ENCODE measurements at places on chromosomes 16 and 17.

- no peak for DNase-seq
These were observed 138.3 kb downstream of the SHCBP1 start for GRCh38 chr16:46482895-46483294.

DNA sequence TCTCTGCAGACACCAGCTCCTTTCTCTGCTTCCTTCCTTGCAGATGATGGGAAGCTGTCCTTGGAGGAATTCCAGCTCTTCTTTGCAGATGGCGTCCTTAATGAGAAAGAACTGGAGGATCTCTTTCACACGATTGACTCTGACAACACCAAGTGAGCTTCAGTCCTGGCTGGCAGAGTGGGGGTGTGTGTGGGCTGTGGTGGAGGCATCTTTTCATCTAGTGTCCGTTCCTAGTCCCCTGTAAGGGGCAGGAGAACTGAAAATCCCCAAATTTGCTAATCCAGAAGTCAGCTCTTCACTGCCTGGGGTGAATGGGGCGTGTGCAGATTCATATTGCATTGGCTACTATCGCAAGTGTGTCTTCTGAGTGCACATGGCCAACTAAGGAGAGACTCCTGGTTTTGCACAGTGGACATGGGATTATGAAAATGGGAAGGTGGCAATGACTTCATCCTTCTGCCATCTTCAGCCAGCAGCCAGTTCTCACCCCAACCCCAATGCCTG lies 10.4 kb downstream of the NECAB2 start:
- no peak for DNase-seq

DNA sequence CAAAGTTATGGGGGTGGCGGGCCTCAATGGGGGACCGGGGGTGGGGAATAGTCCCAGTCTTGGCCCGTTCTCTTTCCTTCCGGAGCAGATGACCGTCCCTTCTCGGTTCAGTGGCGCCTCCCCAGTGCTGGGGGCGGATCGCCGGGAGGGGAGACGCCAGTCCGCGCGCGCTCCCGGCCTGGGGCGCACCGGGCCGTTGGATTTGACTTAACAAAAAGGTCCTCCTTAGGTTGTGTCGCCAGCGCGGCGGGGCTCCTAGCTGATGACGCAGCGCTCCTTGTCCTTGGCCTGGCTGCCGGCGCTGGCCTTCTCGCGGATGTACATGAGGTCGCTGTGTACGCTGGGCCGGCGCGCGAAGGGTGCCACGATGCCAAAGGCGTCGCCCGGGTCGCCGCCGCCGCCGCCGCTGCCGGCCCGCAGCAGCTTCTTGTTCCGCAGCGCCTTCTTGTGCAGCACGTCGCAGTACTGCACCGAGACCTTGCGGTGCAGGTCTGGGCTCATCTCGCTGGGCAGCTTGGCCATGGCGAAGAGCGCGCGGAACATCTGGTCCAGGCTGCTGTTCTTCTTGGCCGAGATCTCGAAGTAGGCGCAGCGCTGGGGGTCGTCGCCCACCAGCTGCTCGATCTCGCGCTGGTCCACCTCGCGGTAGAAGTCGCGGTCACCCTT lies 1.2 kb downstream of the RASD1 start:
- DNase-seq = peak; percentile 70

GRCh38 chr17:4269915-4270314 lies 6.1 kb upstream of the ANKFY1 start:
- no peak for DNase-seq

DNA sequence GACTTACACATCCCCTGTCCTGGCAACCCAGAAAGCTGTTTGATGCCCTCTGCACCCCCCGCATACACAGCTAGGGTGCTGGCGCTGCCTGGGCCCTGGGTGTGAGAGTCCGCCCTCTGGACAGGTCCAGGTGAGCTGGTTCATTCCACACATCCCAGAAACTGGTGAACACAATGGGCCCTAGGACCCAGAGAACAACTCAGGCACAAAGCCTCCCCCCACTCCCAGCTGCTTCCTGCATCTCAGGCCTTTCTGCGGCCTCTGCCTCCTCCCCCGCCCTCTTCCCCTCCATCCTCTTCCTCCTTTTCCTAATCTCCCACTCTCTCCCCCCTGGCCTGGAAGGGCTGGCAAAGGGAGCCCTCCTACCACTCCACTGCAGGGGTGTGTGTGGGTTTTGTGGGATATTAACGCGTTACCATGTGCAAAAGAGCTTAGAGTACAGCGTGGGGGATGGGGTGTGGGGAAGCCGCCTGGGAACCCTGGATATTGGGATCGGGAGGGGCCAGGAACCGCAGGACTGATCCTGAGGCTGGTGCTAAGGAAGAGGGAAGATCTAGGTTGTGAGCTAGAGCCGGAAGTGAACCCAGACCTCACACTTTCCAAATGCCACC lies 1.6 kb upstream of the PPP1R9B start:
- DNase-seq = peak; percentile 95

GRCh38 chr16:51157698-51158097 lies 6.6 kb upstream of the SALL1 start:
- DNase-seq = no peak

GRCh38 chr17:76635039-76635438 lies 8.5 kb downstream of the ST6GALNAC1 start:
- DNase-seq = no peak

- DNase-seq = no peak
These were observed 111.8 kb downstream of the SMG6 start for GRCh38 chr17:2191785-2192184.

DNA sequence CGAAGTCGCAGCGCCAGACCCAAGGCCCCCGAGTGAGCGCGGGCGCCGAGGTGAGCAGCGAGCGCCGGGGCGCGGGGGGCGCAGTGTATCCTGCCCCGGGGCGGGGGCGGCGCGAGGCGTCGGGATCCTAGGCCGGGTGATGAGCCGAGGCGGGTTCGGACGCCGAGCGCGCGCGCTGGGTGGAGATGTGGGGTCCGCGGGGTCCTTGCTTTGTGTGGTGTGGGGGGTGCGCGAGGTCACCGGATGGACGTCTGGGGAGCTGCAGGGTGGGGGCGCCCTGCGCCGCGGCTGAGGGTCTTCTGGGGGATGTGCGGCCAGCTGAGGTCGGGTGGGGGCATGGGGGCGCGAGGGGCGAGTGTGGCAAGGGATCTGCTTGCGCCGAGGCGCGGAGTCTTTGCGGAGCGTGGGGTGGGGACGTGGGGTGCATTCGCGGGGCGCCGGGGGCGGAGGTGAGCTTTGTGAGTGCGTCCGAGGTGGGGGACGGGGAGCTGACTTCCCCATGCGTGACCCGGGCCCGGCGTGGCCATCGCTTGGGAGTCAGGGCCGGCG lies 560 bp downstream of the RAI1 start:
- DNase-seq = no peak

GRCh38 chr17:74497471-74497870 lies 31.0 kb downstream of the CD300A start:
- no peak for DNase-seq

- no peak for DNase-seq
These were observed 7.4 kb downstream of the SMIM5 start for GRCh38 chr17:75640556-75641119.

DNA sequence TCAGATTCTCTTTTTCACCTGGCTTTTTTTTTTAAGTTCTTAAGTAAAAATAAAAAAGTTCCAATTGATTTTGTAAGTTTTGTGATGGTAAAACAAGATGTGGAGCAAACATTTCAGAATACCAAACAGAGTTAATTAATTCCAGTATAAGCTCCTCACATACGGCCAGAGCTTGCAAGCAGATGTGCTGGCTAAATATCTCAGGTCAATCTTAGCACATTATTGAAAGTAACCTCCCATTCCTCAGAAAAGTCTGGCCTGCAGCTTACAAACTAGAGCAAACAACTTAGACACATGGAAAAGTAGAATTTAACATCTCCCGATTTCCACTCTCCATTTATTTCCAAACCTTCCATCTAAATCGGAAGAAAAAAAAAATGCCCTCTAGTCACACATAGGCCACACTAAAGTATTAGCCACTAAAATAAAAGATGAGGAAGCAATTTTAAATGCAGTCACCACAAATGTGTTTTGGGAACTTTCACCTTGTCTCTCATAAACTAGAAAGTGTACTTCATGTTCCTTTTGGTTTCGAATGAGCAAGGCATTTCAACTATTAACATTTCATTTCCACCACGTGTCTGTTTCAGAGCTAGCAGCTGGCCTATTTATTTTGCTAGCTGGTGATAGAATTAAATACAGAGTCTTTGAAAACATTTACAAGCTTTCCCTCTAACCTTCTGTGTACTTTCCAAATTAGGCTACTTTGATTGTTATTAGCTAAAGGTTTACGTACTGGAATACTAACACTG lies 143.3 kb downstream of the STX8 start:
- DNase-seq = no peak

GRCh38 chr16:3937066-3937875 lies 56.8 kb upstream of the CREBBP start:
- no peak for DNase-seq

- no peak for DNase-seq
These were observed 146.7 kb upstream of the IRX5 start for GRCh38 chr16:54783980-54784379.

DNA sequence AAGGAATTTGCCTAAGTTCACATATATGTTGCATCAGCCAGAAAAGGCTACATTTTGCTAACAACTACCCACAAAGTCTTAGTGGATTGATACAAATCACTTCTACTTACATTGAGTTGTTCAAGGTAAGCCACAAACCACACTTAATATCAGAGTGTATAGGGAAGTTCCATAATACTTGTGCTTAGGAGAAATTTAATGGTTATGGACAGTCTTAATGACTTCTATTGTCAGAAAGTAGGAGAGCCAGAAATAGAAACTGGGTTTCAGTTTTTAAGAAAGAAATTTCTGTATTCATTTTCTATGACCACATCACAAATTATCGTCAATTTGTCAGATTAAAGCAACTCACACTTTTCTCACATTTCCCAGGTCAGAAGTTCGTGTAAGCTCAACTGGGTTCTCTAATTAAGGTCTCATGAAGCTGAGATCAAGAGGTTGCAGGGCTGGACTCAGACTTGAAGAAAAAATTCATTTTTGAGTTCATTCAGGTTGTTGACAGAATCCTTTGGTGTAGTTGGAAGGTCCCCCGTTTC lies 695.7 kb downstream of the CDH11 start:
- no peak for DNase-seq

DNA sequence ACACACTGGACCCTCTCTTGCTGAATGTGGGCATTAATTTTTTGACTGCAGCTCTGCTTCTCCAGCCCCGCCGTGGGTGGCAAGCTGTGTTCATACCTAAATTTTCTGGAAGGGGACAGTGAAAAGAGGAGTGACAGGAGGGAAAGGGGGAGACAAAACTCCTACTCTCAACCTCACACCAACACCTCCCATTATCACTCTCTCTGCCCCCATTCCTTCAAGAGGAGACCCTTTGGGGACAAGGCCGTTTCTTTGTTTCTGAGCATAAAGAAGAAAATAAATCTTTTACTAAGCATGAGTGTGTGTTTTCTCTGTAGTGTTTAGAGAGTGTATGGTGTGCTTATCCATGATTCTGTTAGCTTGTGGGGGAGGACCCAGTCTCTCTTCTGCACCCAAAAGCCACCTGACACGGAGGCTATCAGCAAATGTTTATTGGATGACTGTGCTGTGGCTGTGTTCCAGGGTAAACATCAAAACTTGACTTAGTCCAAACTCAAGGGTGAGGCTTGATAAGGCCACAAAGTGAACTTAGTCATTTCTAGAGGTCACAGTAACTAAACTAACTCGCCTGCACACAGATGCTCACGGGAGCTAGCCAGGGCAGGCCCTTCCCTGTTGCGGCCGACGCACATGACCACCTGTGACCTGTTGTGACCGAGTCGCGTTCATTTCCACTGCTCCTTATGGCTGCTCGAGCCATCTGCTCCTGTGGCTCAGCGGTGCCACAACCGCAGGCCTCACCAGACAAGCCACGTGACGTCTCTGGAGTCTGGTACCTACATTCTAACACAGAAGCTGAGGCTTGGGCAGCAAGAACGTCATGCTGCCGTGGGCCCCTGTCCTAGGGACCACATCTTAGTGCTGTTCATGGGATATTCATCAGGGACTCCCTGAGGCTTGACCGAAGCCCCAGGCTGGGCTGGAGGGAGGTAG lies 9.8 kb upstream of the MED11 start:
- peak; percentile 37 for DNase-seq
